ENCODE measurements at places on chromosomes 2 and 18. TPM values are rescaled to one million over a fixed set of nuclear protein-coding genes. Genes with fewer than 3 reads are reported as not detected.

SDC1 gene
- total RNA-seq, result 0.27 TPM

GRCh38 chr2:217798743-217799562 is 203.8 kb downstream of the TNS1 start:
- DNase-seq, result peak; percentile 88

GRCh38 chr2:50729306-50730049 is 302.5 kb downstream of the NRXN1 start:
- DNase-seq, result no peak

GRCh38 chr2:113216891-113217454 is 43.2 kb downstream of the PSD4 start:
- DNase-seq, result no peak

- DNase-seq, result peak; percentile 88
These were observed at the start of gene ITPRID2 for GRCh38 chr2:181891258-181891965. Gene ITPRID2, plus strand, starts transcription at chr2:181891730. Its CDS starts 337 bp downstream, at chr2:181892067.

All from hematopoietic multipotent progenitor cell (in vitro differentiated cells).